Tongue (tissue), 3 donors: ENCODE measurements at places on chromosomes 2 and 18.

DNA sequence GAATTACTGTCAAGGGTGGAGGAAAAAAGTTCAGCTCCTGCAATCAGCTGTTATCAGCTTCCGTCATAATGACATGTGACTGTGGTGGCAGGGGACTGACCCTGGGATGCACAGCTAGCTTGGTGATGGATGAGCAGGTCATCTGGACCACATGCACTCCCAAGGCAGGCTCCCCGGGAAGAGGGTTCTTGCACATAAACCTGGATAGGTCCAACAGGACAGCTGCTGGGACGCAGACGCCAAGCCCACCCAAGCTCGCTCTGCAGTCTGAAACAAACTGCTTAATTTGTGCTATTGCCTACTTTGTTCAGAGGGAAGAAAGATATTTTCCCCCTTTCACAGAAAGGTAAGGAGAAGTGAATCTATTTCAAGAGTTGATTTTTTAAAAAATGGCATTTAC, 30.2 kb downstream of the FAM178B start:
- DNase-seq = no peak

GRCh38 chr2:101145406-101145805, 5.8 kb downstream of the TBC1D8 start:
- no peak for DNase-seq

- no peak for DNase-seq
Observed at GRCh38 chr18:54157646-54158385, 66.7 kb downstream of the MBD2 start.

DNA sequence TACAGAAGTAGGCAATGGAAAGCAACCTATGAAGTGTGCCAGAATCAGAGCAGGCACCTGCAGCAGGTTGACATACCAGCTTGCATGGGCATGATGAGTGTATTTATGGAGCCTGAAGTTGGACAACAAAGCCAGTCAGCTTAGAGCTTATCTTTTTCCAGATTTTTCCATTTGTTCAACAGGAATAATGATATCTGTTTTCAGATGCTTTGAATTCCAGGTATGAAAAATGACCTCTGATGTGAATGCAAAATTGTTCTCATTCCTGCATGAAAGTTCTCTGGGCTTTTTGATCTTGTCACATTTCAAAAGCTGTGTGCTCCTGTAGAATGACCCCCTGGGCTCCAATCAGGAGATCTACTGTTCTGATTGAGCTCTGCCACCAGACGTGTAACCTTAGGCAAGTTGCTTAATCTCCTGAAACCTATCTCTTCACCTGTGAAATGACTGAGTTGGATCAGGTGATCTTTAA, 38.2 kb upstream of the VIT start:
- DNase-seq = no peak
